Common myeloid progenitor, CD34-positive (primary cell): ENCODE measurements at places on chromosomes 7 and 10.

DNA sequence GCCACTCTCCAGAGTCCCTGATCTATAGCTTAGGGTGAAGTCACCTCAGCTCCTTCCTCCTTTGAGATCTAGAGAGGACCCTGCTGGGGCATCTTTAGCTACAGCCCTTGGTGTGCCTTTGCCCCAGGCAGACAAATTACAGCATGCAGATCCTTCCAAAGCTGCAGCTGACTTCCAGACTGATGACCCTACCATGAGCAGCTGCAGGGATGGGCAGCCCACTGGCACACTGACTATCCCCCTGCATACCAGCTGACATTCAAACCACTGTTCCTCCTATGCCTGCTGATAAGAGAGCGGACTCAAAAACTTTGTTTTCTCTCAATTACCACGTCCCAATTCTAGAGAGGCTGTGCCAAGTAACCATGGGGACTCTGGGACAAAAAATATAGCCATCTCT is 70.6 kb downstream of the COL13A1 start:
- DNase-seq, result no peak

DNA sequence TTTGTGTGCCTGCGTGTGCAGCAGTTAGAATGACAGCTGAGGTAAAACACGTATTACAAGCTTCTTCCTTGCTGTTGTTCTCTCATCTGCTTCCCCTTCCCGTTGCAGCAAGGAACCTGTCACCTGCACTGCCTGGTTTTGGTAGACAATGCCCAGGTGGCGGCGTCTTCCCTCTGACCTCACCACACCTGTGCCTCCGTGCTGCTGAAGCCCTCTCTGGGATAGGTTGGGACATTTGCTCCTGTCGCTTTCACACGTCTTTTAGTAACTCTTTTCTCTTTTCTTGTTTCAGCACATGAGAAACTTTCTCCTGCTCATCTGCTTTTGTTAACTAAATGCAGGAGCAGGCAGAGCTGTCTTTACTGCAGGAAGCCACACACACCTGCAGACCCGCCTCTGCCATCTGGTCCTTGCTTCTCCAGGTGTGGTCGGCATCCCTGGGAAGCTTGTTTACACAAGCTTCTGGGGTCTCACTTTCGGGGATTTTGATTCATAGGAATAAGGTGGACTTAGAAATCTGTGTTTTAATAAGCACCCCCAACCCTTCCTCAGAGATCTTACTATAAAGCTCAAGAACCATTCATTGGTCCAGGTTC is 60.7 kb upstream of the EXOC6 start:
- DNase-seq, result no peak

DNA sequence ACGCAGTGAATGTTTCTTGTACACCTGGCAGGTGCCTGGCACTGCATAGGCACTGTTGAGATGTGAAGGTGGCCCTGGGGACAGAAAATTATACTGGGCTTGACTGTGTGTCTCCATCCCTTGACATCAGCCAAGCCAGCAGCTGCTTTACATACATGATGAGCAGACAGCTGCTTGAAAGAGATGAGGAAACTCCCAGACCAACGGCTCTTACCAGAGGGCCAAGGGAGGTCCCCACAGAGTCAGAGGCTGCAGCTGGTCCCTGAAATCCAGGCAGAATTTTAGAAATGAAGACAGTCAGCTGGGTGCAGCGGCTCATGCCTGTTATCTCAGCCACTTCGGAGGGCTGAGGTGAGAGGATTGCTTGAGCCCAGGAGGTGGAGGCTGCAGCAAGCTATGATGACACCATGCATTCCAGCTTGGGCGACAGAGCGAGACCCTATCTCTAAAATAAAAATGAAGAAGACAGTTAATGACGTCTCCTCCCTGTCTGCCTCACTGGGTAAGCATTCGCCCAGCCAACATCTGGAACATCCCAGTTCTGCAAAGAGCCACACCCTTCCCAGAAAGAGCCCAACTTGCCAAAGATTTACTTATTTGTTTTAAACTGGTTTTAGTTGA is 17.6 kb downstream of the LIMK1 start:
- DNase-seq, result peak; percentile 28

GRCh38 chr7:6656413-6656812 is 19.3 kb downstream of the ZNF316 start:
- no peak for DNase-seq

DNA sequence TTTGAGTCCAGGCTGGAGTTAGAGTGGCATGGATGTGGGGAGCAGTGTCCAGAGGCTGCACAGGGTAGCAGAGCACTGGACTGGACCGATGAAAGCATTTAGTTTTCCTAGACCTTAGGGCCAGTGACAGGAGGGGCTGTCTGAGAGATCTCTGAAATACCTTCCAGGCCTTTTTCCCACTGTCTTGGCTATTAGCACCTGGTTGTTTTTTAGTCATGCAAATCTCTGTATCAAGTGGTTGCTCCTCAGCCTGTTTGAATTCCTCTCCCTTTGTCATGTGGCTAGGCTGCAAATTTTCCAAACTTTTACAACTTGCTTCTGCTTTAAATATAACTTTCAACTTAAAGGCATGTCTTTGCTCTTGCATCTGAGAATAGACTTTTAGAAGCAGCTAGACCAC is 504.3 kb upstream of the VSTM2A start:
- no peak for DNase-seq

GRCh38 chr10:36380538-36380937 is 738.4 kb upstream of the FZD8 start:
- no peak for DNase-seq

DNA sequence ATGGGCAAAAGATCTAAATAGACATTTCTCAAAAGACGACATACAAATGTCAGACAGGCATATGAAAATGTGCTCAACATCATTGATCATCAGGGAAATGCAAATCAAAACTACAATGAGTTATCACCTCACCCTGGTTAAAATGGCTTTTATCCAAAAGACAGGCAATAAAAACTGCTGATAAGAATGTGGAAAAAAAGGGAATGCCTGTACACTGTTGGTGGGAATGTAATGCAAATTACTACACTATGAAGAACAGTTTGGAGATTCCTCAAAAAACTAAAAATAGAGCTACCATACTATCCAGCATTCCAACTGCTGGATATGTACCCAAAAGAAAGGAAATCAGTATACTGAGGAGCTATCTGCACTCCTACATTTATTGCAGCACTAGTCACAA is 18.0 kb downstream of the GSDME start:
- DNase-seq, result no peak

GRCh38 chr7:105911961-105912575 is 35.7 kb upstream of the ATXN7L1 start:
- DNase-seq, result no peak

- DNase-seq, result no peak
These were observed 725.1 kb upstream of the GALNT17 start for GRCh38 chr7:70406950-70407209.

GRCh38 chr10:63120554-63120953 is 12.6 kb upstream of the NRBF2 start:
- no peak for DNase-seq

GRCh38 chr10:86837663-86838062 is 81.2 kb downstream of the BMPR1A start:
- DNase-seq, result no peak

- DNase-seq, result no peak
These were observed 12.5 kb downstream of the CCNY start for GRCh38 chr10:35348609-35349388.

DNA sequence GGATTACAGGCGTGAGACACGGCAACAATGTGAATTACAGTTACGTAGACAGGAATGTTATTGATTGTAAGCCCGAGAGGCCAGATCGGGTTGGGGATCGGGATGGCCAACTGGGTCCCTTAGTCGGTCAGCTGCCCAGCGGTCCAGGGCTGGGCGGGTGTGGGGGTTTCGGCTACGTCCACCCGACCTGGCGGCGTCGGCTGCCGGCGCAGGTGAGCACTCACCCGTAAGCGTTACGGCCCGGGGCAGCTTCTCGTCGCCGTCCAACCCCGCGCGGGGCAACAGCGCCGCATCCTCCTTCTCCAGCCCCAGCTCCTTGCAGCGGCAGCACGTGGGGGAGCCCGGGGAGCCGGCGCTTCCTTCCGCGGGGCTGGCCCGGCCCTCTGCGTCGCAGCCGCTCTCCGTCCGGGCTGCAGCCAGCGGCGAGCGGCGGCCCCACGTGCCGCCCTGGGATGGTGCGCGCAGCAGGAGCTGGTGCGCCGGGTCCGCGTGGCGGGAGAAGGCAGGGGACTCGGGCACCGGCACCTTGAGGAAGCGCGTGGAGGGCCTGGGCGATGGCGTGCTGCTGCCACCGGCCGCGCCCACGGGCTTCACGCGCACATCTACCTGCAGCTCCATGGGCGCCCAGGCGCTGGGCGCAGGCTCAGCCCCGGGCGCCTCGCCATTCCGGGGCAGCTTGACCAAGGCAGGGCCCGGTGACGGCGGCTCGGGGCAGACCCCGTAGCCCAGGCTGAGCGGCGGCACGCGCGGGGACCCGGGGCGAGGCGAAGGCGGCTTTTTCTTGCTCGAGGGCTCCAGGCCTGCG is 609 bp downstream of the KLRG2 start:
- peak; percentile 31 for DNase-seq

- DNase-seq, result no peak
These were observed 26.2 kb upstream of the REEP3 start for GRCh38 chr10:63494951-63495350.

- peak; percentile 70 for DNase-seq
These were observed 151.0 kb downstream of the CHN2 start for GRCh38 chr7:29345590-29345989.

- DNase-seq, result no peak
These were observed 153.7 kb downstream of the DOCK4 start for GRCh38 chr7:112052498-112052897.

- no peak for DNase-seq
These were observed 474.3 kb downstream of the SEMA3D start for GRCh38 chr7:84712374-84713121.

DNA sequence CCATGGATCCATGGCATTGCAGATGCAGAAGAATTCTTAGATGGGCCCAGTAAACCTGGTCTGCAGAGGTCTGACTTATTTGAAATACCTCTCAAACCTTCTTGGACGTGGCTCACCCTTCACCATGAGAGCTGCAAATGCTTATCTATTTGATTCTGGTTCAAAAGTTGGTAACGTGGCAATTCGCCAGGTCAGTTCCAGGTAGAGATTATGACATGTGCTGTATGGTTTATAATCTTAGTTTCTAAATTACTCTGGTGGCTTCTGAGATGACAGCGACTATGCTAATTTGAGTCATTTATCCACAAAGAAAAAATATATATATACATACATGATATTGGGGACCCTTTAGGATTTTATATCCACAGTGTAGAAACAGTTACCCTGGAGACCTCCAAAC is 68.8 kb downstream of the NRP1 start:
- no peak for DNase-seq

- DNase-seq, result no peak
These were observed 33.9 kb downstream of the DRGX start for GRCh38 chr10:49361735-49362568.

- no peak for DNase-seq
These were observed 160.0 kb downstream of the TAX1BP1 start for GRCh38 chr7:27900006-27900405.

- DNase-seq, result no peak
These were observed 26.1 kb upstream of the C10orf53 start for GRCh38 chr10:49653273-49653929.

DNA sequence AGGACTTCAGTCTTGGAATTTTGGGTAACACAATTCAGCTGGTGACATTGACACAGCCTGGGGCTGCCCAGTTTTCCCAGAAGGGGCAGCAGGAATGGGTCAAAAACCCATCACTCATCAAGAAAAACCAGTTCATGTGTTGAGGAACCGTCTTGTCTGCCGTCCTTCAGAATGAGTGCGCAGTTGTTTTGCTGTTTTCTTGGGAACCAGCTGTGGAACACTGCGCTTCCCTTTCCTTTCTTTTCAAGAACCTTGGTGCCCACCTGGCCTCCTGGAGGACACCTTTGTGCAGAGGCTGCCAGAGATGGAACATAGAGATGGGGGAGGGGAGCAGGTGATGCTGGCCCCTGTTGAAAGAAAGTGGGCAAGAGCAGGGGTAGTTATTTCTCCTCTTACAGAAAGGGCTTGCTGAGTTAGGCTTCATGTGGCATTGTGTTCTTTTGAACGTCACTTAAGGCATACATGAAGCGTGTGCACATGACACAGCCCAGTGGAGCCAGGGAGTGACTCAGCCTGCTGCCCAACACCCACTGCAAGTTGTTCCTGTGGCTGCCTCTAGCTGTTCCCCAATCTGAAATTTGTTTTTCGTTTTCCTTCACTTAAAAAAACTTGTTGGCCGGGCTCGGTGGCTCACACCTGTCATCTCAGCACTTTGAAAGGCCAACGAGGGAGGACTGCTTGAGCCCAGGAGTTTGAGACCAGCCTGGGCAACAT is 87.4 kb upstream of the TNS3 start:
- peak; percentile 96 for DNase-seq

DNA sequence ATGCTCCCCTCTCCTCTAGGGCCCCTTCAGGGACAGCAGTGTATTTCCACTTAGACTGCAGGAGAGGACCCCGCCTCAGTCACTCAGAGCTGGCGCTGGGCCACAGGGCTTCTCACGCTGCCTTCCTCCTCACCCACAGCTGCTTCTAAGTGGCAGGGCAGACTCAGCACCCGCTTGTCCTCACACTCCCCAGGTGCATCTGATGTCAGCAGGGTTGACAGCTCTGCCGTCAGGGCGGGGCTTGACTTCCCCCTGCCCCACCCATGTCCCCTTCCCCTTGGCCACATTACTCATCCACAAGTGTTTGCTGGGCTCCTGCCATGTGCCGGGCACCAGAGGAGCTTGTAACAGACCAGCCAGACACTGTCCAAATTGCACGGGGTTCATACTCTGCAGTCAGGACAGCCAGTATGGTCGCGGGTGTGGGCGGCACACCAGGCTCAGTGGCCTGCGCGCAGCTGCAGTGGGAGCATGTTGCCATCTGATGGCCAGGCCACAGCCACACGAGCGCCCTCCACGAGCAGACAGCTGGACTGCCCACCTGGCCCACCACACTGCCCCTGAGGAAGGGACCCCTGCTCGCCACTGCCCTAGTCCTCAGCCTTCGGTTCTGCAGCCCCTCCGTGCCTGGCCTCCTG is 29.3 kb upstream of the TTYH3 start:
- peak; percentile 38 for DNase-seq

- DNase-seq, result no peak
These were observed 6.6 kb downstream of the OPTN start for GRCh38 chr10:13106387-13107045.

DNA sequence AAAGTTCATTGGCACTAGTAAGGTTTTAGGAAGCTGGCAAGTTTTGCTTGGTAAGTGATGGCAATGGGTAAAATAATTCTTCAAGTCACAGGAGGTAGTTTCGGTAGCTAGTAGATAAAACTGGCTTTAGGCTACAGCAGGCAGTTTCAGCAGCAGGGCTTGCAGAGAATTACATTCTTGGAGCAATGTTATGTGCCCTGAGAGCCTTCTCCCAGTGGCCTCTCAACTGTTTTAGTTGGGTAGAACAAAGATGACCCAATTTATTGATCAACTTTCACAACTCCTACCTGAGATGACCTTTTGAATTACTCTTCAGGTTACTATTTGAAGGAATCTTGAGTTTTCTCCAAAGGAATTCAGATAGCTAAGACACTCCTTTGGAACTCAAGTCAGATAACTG is 16.4 kb upstream of the NFE2L3 start:
- DNase-seq, result no peak

GRCh38 chr10:69516316-69516715 is 56.9 kb downstream of the NEUROG3 start:
- peak; percentile 67 for DNase-seq
